ENCODE measurements at places on chromosomes 5 and 9.

GRCh38 chr5:72454996-72455395 is 52.2 kb downstream of the ZNF366 start:
- ATAC-seq: no peak

DNA sequence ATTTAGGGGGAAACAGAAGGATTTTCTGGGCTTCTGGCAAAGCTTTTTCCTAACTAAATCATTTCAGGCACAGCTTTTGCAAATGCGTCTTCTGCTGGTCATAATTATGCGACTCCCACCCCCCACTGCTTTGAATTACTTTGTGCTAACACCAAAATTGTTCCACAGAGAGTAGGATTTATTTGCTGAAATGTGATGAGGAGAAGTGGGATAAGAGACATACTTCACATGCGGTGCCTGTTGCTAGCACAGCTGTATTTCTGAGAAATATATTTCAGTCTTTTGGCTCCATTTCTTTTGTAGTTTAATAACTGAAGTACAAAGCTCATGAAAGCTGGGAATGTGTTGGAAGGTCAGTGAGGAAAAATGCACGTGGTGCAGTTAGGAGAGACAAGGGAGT is 83.2 kb upstream of the TAS2R1 start:
- ATAC-seq: no peak

- ATAC-seq: no peak
These were observed 91.0 kb downstream of the LHFPL2 start for GRCh38 chr5:78557601-78558000.

GRCh38 chr5:8289779-8290178 is 420.8 kb downstream of the MTRR start:
- ATAC-seq: no peak

GRCh38 chr9:115036691-115037090 is 81.3 kb downstream of the TNC start:
- ATAC-seq: no peak

- no peak for ATAC-seq
These were observed 123.1 kb downstream of the DENND1A start for GRCh38 chr9:123806829-123807228.

GRCh38 chr5:31770132-31770720 is 131.3 kb downstream of the PDZD2 start:
- no peak for ATAC-seq

- no peak for ATAC-seq
These were observed 103.6 kb downstream of the FNBP1 start for GRCh38 chr9:129939431-129939830.

DNA sequence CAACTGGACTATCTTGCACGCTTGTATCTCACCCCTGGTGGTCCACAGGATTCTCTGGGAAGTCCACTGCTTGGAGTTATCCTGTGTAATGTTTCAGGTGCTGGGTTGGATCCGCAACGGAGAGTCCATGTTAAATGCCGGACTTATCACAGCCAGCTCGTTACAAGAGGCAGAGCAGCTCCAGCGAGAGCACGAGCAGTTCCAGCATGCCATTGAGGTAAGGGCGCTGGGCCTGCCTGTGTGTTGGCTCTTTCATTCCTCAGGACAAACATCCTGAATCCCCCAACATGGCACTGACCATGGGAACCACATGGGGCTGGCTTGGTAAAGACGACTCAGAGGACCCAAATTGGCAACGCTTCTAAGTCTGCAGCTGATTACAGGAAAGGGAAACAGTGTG is 214.8 kb upstream of the OTULINL start:
- ATAC-seq: no peak

GRCh38 chr9:87267251-87268070 is 230.2 kb upstream of the DAPK1 start:
- ATAC-seq: no peak

GRCh38 chr9:17380126-17380861 is 198.6 kb upstream of the SH3GL2 start:
- no peak for ATAC-seq

DNA sequence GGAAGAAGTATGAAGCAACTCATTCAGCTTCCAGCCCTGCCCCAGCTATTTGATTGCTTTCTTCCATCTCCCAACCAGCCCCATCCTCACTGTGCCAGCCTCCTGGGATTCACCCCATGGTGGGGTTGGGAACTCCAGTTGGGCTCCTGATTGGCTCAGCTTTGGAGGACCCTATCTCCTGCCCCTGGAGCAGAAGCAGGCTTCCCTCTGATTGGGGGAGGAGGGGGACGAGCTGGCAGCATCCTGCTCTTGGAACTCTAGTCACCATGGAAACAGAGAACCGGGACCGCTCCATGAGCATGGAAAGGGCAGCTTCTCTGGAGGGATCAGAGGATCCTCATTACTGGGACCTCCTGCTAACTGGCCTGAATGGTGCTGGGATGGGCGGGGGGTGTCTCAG is 2.6 kb downstream of the SLC6A7 start:
- no peak for ATAC-seq

DNA sequence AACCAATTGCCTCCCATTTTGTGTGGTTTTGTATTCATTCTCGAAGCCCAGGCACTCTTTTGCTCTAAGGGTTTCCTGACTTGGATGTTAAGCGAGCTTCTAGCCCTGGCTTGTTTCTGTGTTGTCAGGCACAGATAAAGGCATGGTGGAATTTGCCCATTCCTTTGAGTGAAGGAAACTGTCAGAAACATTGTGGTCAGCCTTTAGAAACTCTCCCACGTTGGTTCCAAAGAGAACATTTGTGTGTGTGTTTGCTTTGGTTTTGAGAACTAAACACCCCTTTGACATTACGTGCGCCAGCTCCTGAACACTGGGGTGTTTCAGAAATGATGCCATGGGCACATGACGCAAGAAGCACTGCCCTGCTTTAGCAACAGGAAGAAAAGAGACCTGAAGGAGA is 320.9 kb downstream of the NTRK2 start:
- ATAC-seq: no peak

DNA sequence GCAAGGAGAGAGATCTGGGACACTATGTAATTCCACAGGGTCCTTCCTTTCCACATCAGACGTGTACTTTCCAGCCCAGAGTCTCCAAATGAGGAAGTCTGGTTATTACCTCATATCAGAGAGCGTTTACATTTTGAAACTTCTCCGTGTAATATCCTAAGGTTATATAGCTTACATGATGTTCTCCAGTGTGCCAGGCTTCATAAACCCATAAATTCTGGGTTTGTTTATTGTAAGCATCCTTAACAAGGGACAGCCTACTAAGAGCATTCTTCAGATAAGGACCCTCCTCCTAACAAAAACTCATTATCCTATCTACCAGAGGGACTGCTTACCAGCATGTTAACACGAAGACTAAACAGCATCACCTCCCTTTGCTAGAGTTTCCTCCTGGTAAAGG is 17.9 kb downstream of the SRFBP1 start:
- ATAC-seq: no peak

DNA sequence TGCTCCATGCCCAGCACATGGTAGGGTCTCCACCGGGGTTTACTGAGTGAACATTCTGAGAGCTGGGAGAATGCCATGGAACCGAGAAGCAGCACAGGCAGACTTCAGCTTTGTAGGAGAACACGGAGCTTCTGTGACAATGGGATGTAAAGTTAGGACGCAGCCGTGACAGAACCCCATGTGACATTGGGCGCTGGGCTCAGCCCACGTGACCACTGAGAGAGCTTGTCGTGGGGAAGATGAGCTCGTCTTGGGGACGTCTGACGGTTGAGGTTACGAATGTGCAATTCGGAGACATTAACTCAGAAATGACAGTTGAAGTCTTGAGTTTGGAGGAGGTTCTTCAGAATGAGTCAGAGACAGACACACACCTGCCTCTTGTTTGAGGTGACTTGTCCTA is 13.5 kb downstream of the SDHA start:
- ATAC-seq: no peak

- no peak for ATAC-seq
These were observed 214.7 kb downstream of the MAST4 start for GRCh38 chr5:66810848-66811261.

DNA sequence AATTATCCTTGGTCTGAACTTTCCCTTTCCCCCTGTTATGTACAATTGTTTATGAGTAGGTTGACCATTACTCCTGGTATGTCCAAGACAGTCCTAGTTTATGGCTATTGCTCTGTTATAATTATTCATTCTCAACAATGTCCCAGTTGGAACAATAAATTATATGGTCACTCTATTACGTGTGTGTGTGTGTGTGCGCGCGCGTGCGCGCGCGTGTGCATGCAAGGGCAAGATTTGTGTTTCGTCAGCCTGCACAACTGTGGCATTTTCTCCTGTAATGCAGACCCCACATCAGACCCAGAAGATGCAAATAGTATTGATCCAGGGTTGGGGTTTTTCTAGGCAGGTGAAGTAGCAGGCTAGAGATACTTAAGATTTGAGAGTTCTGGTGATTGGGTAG is 88.4 kb downstream of the ESM1 start:
- no peak for ATAC-seq

GRCh38 chr5:43362725-43363435 is 49.3 kb downstream of the CCL28 start:
- ATAC-seq: no peak
